HCT116 (cell line): ENCODE measurements at places on chromosomes 12 and 14. TPM values are rescaled to one million over a fixed set of nuclear protein-coding genes. Genes with fewer than 3 reads are reported as not detected.
A peak's percentile ranks its signal among the peaks of the same experiment; 100 is the strongest.

The IL31 gene
- not detected for total RNA-seq

DNA sequence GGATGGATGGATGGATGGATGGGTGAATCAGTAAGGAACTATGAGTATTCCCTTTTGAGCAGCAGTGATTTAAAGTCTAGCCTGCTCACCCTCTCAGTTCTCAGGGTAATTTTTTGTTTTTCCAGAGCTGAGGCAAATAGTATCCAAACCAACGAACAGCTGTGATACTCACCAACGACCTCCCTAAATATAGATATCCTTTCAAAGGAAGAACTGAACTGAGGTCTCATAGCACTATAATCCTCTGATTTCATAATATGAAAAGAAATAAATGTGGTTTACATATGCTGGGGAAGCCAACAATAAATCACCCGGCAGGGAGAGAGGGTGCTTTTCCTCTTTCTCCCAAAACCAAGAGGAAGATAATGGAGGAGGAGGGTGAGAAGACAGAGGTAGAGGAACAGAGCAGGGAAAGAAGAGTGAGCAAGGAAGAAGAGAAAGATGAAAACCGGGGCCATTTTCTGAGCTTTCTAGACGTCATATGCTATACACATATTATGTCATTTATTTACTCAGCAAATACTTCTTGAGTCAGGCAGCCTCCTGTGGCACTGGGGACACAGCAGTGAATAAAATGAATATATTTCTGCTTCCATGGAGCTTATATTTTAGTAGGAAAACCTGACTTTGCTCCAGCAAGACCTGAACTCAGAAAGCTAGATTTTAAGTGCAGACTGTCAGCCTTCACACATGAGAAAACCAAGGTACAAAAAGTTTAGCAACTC, 710.7 kb upstream of the TBX3 start:
- H3K27ac ChIP-seq, result no peak overlapping the region
- H3K4me3 ChIP-seq, result no peak overlapping the region
- no peaks in the 10 kb centered on the region for H3K27me3 ChIP-seq
- H3K36me3 ChIP-seq, result no peaks in the 10 kb centered on the region
- H3K4me1 ChIP-seq, result no peaks in the 10 kb centered on the region

DNA sequence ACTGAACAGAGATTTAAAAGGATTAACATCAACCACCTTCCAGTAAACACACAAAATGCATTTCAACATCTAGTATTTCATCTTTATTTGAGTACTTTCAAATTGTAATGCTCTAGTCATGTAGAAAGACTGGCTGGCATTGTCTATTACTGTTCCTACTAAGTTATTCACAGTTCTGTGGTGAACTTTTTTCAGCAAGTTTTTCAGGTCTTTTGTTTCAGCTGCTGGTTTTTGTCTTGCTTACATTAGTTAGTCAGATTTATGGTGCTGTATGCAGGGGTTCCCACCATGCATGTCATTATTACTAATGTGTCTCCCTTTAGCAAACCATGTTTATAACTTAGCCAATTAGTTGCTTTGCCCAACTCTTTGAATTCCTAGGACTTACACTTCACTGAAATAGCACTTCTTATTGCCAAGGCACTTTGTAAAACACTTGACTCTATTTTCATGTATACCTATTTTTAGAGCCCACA, 253.4 kb upstream of the KITLG start:
- no peak for DNase-seq
- no peak overlapping the region for H3K4me3 ChIP-seq
- H3K27me3 ChIP-seq, result no peaks in the 10 kb centered on the region
- H3K27ac ChIP-seq, result no peak overlapping the region
- H3K36me3 ChIP-seq, result no peaks in the 10 kb centered on the region

The EMC9 gene
- total RNA-seq, result 42.0 TPM

The CD163L1 gene
- 27.0 TPM for total RNA-seq

GRCh38 chr14:24818058-24818822, 184.2 kb upstream of the GZMB start:
- H3K36me3 ChIP-seq, result no peaks in the 10 kb centered on the region
- H3K4me1 ChIP-seq, result no peaks in the 10 kb centered on the region
- no peak overlapping the region for H3K27ac ChIP-seq
- no peak overlapping the region for H3K4me3 ChIP-seq
- no peak for DNase-seq

DNA sequence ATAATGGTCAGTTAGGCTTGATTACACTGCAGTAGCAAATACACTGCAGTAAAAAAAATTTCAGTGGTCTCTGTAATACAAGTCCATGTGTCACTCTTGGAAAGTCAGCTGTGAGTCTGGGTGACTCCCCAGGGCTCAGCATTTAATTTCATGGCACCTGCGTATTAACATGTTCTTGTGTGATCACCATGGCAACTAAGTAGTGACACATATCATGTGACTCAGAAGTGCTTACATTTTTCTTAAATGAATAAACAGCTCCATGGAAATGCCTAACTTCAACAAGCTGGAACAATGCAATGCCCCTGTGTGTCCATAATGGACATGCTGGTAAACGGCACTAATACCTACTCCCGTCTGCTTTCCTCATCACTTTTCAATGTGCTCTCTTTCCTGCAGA, 88.5 kb upstream of the ANO4 start:
- no peak overlapping the region for H3K27ac ChIP-seq
- H3K4me3 ChIP-seq, result no peak overlapping the region
- H3K36me3 ChIP-seq, result no peaks in the 10 kb centered on the region
- no peaks in the 10 kb centered on the region for H3K27me3 ChIP-seq
- no peaks in the 10 kb centered on the region; the same call in 1 of the 2 replicates for H3K4me1 ChIP-seq

The SPATA7 gene
- total RNA-seq, result 6.2 TPM

DNA sequence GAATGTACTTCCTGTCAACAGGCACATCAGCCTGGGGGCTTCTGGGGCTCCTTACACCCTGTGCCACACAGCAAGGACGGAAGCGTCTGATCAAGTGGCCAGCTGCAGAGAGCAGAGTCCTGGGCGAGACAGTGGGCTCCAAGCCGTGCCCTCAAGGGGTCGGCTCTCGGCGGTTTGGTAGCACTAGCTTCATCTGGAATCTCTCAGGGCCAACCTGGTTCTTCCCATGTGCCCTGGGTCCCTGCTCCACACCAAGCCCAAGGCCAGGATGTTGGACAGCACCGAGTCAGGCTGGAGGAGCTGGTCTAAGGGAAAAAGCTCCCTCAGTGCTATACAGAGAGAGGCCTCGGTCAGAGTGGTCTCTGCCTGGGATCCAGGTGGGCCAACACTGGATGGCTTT, 20.5 kb downstream of the DIO3 start:
- H3K27me3 ChIP-seq, result peaks cover 13% of the 10 kb centered on the region; the same call in 1 of the 2 replicates
- H3K4me1 ChIP-seq, result no peaks in the 10 kb centered on the region
- no peak overlapping the region for H3K27ac ChIP-seq

- H3K4me1 ChIP-seq, result peaks cover 32% of the 10 kb centered on the region
- no peak for DNase-seq
- no peaks in the 10 kb centered on the region for H3K27me3 ChIP-seq
- no peak overlapping the region for H3K27ac ChIP-seq
Measured at GRCh38 chr12:93380480-93381121, 2.9 kb downstream of the NUDT4 start.

The C3AR1 gene
- total RNA-seq, result not detected

DNA sequence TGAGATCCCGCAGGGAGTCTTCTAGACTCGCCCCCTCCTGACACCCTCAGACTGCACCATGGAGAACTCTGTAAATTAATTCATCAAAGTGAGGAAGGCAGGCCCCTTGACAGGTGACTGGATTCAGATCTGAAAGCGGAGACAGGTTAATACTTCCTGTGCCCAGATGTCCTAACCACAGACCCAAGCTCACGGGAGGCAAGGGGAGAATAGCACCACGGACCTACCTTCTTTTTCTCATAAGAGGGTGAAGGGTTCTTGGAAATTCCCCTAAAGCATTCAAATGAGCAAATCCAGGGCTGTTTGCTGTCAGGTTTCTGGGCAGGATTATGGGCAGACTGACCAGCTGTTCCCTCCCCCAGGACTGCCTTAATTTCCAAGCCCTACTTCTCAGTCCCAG, 170.0 kb downstream of the ZFP36L1 start:
- peaks cover 20% of the 10 kb centered on the region for H3K4me1 ChIP-seq
- DNase-seq, result no peak
- H3K27me3 ChIP-seq, result no peaks in the 10 kb centered on the region
- H3K4me3 ChIP-seq, result no peak overlapping the region

- H3K4me3 ChIP-seq, result no peak overlapping the region
- H3K4me1 ChIP-seq, result no peaks in the 10 kb centered on the region
- no peak for DNase-seq
- no peaks in the 10 kb centered on the region for H3K27me3 ChIP-seq
- H3K27ac ChIP-seq, result no peak overlapping the region
- H3K36me3 ChIP-seq, result no peaks in the 10 kb centered on the region
Measured at GRCh38 chr12:16949871-16950667, 344.1 kb upstream of the LMO3 start.

The CACNA2D4 gene
- total RNA-seq, result 1.7 TPM

GRCh38 chr12:132342251-132343227, 13.2 kb upstream of the GALNT9 start:
- H3K27ac ChIP-seq, result no peak overlapping the region
- H3K4me3 ChIP-seq, result no peak overlapping the region

The KRT7 gene
- total RNA-seq, result 72.6 TPM

The FMNL3 gene
- 3.5 TPM for total RNA-seq

DNA sequence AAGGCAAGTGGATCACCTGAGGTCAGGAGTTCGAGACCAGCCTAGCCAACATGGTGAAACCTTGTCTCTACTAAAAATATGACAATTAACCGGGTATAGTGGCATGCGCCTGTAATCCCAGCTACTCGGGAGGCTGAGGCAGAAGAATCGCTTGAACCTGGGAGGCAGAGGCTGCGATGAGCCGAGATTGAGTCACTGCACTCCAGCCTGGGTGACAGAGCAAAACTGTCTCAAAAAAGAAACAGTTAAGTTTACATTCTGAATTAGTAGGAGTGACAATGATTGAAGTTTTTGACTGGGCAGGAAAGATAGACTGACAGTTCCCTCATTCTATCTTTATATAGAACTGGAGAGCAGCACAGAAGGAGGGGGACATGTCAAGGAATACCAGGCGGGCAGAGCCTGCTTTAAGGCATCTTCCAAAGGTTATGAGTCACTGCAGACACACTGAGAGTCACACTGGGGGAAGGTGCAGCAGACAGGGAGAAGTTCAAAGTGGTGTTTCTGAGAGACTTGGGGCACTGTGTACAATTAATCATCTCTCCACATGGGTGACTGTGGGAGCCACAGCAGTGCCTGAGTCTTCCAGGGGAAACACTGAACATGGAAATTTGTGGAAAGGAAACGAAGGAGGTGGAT, 42.8 kb upstream of the RNASE3 start:
- peak overlapping the region; percentile 33 for H3K4me3 ChIP-seq
- no peaks in the 10 kb centered on the region for H3K27me3 ChIP-seq
- DNase-seq, result peak; percentile 32
- H3K4me1 ChIP-seq, result peaks cover 20% of the 10 kb centered on the region

GRCh38 chr12:11457996-11458645, 62.8 kb upstream of the PRB2 start:
- no peak overlapping the region for H3K4me3 ChIP-seq
- peaks cover 43% of the 10 kb centered on the region for H3K27me3 ChIP-seq
- no peaks in the 10 kb centered on the region for H3K36me3 ChIP-seq
- no peaks in the 10 kb centered on the region for H3K4me1 ChIP-seq
- H3K27ac ChIP-seq, result no peak overlapping the region
- DNase-seq, result no peak

DNA sequence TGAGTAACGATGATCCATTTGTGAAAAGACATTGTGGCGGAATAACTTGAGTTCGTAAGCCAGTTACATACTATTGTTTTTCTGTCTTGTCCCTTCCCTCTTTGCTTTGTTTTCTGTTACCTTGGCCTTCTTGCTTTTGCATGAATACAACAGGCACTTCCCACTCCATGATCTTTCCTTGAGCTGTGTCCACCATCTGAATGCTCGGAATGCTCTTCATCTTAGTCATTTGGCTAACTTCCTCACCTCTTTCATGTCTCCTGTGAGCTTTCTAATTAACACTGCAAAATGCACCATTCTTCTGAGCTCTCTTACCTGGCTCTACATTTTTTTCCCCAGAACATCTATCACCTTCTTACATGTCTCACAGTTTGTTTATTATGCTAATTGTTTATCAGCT, 10.0 kb downstream of the KNTC1 start:
- peaks cover 17% of the 10 kb centered on the region; the same call in 1 of the 2 replicates for H3K36me3 ChIP-seq
- no peaks in the 10 kb centered on the region for H3K27me3 ChIP-seq
- no peak overlapping the region for H3K27ac ChIP-seq

DNA sequence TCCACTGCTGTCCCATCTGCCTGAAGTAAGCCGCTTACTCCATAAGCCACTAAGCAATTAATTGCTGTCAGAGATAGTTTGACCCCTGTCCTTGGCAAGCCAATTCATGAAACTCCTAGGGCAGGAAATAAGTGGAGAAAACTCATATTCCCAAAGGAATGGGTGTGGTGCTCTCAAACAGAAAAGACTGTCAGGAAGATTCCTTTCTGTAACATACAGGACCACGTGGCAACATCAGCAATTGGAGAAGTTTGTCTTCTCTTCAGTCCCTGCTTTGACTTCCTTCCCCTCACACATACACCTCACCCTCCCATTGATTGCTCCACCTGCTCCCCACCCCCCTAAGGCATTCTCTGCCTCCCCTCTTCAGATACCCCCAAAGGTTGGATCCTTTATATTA, 36.2 kb upstream of the MDM1 start:
- H3K4me3 ChIP-seq, result no peak overlapping the region
- H3K27me3 ChIP-seq, result no peaks in the 10 kb centered on the region
- H3K4me1 ChIP-seq, result peaks cover 16% of the 10 kb centered on the region
- no peaks in the 10 kb centered on the region for H3K36me3 ChIP-seq
- H3K27ac ChIP-seq, result no peak overlapping the region

DNA sequence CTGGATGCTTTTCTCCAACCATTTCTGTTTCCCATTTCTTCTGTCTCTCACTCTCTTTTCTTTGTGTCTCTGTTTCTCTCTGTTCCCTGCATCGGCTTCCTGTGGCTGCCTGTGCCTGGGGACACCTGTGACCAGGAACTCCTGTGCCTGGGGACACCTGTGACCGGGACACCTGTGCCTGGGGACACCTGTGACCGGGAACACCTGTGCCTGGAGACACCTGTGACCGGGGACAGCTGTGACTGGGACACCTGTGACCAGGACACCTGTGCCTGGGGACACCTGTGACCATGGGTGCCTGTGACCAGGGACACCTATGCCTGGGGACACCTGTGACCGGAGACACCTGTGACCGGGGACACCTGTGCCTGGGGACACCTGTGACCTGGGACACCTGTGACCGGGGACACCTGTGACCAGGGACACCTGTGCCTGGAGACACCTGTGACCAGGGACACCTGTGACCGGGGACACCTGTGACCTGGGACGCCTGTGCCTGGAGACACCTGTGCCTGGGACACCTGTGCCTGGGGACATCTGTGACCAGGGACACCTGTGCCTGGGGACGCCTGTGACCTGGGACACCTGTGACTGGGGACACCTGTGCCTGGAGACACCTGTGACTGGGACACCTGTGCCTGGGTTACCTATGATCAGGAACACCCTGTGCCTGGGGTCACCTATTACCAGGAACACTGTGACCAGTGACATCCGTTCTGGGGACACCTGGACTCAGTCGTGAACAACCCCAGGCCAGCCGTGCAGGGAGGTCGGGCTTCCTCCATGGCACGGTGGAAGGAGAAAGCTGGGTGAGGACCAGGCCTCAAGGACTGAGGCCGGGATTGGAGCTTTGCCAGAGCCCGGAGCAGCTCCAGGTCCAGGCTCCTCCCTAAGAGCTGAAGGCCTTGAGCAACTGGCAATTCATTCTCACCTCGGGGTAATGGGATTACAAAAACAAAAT, 23.4 kb upstream of the FBRSL1 start:
- no peaks in the 10 kb centered on the region; the same call in 1 of the 2 replicates for H3K27me3 ChIP-seq
- no peak overlapping the region for H3K27ac ChIP-seq
- no peak overlapping the region for H3K4me3 ChIP-seq
- no peak for DNase-seq
